ENCODE measurements at places on chromosomes 5 and 9. TPM values are rescaled to one million over a fixed set of nuclear protein-coding genes. Genes with fewer than 3 reads are reported as not detected.

The TRIM36 gene
- total RNA-seq, result 1.2 TPM

The SLC28A3 gene
- total RNA-seq, result 7.0 TPM

The SLC25A25 gene
- total RNA-seq, result 15.2 TPM

The PSAT1 gene
- 66.5 TPM for total RNA-seq

The CSNK1G3 gene
- 28.4 TPM for total RNA-seq

The TAF11L14 gene
- total RNA-seq, result not detected

The TUT7 gene
- 33.3 TPM for total RNA-seq

The WNK2 gene
- 0.92 TPM for total RNA-seq

The PCDHB11 gene
- 0.44 TPM for total RNA-seq

The IFNB1 gene
- total RNA-seq, result not detected

The IFNA6 gene
- not detected for total RNA-seq

The PCDHGB5 gene
- total RNA-seq, result 5.8 TPM

The OGN gene
- 0.68 TPM for total RNA-seq

GRCh38 chr9:36543916-36544315 lies 28.8 kb upstream of the MELK start:
- no peak for ATAC-seq

- ATAC-seq, result no peak
Measured at GRCh38 chr5:17888155-17888554, 253.9 kb downstream of the TAF11L14 start.

DNA sequence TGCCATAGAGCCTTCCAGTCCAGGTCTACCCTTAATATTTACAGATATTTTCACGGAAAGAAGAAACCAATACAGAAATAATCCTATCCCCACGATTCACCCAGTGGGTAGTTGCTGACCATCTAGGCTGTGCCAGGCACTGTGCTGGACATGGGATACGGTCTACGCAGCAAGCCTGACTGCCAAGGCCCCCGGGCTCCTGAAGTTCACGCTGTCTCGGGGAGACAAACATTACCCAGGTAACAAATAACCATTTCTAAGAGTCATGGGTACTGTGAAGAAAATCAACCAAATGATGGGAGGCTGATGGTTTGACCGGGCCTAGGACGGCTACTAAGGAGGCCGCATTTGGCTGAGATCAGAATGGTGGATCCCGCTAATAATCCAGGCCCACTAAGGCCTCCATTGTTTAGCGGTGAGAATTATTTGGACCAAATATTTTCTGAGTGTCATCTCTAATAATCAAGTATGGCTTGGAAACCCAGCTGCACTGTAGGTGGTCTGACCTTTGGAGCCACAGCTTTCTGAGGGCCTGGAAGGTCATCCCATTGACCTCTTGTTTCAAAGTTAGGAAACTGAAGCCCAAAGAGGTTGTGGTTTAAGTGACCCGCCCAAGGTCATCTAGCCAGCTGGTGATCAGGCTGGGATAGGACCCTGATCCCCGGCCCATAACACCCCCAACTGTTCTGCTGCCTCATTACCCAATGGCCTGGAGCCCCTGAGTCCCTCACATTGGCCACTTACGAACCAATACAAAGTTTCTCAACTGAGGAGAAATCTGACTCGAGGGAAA lies 82.4 kb downstream of the AK8 start:
- ATAC-seq, result no peak

DNA sequence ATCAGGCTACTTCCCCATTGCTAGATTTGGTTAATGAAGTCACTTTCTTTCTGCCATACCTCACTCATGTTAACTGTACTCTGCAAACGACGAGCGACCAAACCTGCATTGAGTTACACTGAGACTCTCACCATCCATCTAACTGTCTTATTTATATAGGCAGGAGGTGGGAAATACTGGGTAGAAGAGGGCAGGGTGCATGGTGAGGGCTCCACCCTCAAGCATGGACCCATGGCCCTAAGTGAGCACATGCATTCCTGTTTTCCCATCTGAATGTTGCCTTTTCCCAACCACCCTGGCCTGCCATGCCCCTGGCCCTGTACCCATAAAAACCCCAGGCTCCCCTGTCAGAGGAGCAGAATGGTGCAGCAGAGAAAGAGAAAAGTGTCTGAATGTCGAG lies 52.7 kb upstream of the IL6ST start:
- ATAC-seq, result no peak

DNA sequence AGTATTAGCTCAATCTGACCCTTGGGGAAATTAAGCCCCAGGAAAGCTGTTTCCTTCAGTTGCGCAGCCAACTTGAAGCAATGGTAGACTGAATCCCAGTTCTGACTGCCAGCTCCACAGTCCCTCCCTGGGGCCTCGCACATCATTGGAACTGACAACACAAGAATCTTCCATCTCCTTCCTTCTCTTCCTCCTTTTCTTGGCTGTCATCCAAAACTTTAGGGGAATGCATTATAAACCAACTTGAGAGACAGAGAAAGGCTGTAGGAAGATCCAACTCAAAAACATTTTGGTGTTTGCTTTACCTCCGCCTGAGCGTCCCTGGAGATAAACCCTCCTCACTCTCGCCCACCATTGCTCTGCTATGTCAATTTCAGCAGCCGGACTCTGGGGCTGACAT lies 16.6 kb downstream of the KCNIP1 start:
- no peak for ATAC-seq

GRCh38 chr9:14522627-14523379 lies 170.4 kb downstream of the ZDHHC21 start:
- no peak for ATAC-seq

- ATAC-seq, result no peak
Measured at GRCh38 chr5:44869928-44870327, 61.2 kb downstream of the MRPS30 start.

- ATAC-seq, result no peak
Measured at GRCh38 chr5:138884554-138884953, 9.4 kb upstream of the LRRTM2 start.

- no peak for ATAC-seq
Measured at GRCh38 chr9:19410594-19410993, 1.8 kb downstream of the ACER2 start.

DNA sequence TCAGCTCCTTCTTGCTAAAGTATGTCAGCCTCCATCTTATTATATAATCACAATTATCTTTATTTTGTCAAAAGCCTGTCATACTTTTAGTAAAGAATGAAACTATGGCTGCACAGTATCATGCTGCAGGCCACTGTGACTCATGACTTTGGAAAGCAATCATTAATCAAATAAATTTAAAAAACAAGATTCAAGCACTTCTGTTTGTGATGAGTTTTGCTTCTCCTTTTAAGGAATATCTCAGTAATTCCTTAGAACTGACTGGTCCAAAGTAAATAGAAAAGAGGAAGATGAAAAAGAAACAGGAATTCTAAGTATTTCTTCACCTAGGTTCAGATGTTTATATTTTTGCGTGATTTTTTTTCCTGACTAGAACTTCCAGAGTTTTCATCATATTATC lies 83.1 kb downstream of the EDIL3 start:
- no peak for ATAC-seq

GRCh38 chr5:65059681-65060598 lies 291.2 kb downstream of the CWC27 start:
- no peak for ATAC-seq

DNA sequence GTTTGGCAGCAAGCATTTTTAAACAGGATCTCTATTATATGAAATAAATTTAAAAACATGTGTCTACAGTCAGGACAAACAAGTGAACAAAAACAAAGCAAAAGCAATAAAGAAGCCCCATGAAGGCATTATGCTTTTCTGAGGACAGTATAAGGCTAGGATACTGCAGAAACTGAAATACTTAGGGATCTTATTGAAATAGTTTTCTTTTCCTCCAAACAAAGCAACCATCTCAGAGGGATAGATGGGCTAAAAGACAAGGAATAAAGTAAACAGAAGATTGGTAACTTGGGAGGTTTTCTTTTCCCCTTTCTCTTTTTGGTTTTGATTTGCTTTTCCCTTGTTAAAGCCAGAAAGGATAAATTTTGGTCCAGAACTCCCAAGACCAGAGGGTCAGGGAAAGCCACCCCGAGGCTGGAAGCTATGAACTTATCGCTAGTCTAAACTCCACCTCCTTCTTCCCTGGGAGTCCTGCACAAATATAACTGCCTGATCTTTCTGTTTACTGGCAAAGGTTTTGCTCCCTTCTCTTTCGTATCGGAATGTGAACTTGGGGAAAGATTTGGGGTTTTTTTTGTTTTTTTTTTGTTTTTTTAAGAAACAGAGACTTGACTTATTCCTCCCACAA lies 164.0 kb downstream of the GHR start:
- ATAC-seq, result no peak

GRCh38 chr9:85617141-85617670 lies 124.5 kb downstream of the AGTPBP1 start:
- no peak for ATAC-seq

- ATAC-seq, result no peak
Measured at GRCh38 chr5:136513430-136513829, 148.1 kb upstream of the TRPC7 start.

- no peak for ATAC-seq
Measured at GRCh38 chr9:137749511-137749910, 128.1 kb upstream of the CACNA1B start.

DNA sequence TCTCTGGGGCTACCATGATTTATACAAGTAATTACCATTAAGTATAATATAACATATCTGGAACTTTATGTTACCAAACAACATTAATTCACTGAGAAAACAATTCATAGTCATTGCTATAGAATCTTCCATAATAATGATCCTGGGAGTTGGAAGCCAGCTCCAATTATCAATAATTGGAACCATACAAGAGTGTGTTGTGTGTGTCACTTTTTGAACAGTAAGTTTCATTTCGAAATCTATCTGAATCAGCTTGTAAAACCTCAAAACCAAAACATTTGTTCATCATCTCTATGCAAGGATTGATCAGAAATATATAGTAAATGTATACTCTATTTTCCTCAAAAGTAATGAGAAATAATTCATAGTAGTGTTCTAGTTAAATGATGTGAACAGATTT lies 348.1 kb downstream of the ARL15 start:
- ATAC-seq, result no peak

All from esophagus mucosa (tissue), 1 donor.